ENCODE measurements at places on chromosomes 1 and 21. TPM values are rescaled to one million over a fixed set of nuclear protein-coding genes. Genes with fewer than 3 reads are reported as not detected.

NUDT4B gene
- total RNA-seq, result 0.76 TPM

TRIM63 gene
- total RNA-seq, result 0.09 TPM

ZNF695 gene
- 3.0 TPM for total RNA-seq

DNASE2B gene
- total RNA-seq, result not detected

TNFRSF18 gene
- total RNA-seq, result 4.2 TPM

MED8 gene
- total RNA-seq, result 25.2 TPM

DPT gene
- total RNA-seq, result 8.9 TPM

AMPD1 gene
- 0.05 TPM for total RNA-seq

TRNP1 gene
- total RNA-seq, result 2.3 TPM

MTARC2 gene
- total RNA-seq, result 1.6 TPM

IFI6 gene
- total RNA-seq, result 266 TPM

DYNLT5 gene
- 0.80 TPM for total RNA-seq

NECTIN4 gene
- total RNA-seq, result 0.66 TPM

RNF186 gene
- total RNA-seq, result 0.14 TPM

TTC3 gene
- total RNA-seq, result 80.2 TPM

CFAP107 gene
- total RNA-seq, result not detected

CTSS gene
- 104 TPM for total RNA-seq

NHLH2 gene
- 0.05 TPM for total RNA-seq

PIK3C2B gene
- total RNA-seq, result 8.4 TPM

OLIG2 gene
- total RNA-seq, result 0.05 TPM

BACH1 gene
- total RNA-seq, result 23.0 TPM

SELE gene
- 2.8 TPM for total RNA-seq

PCNX2 gene
- 10.0 TPM for total RNA-seq

CRYBG2 gene
- total RNA-seq, result 0.76 TPM

DNAJC28 gene
- total RNA-seq, result 1.2 TPM

DFFB gene
- 4.5 TPM for total RNA-seq

C1orf94 gene
- total RNA-seq, result not detected

CFHR5 gene
- total RNA-seq, result not detected

FCGR3B gene
- 2.0 TPM for total RNA-seq

Measured in thymus (tissue), 14 donors.